ENCODE measurements at places on chromosomes 5 and 9. TPM values are rescaled to one million over a fixed set of nuclear protein-coding genes. Genes with fewer than 3 reads are reported as not detected.

The IL9 gene
- not detected for total RNA-seq

DNA sequence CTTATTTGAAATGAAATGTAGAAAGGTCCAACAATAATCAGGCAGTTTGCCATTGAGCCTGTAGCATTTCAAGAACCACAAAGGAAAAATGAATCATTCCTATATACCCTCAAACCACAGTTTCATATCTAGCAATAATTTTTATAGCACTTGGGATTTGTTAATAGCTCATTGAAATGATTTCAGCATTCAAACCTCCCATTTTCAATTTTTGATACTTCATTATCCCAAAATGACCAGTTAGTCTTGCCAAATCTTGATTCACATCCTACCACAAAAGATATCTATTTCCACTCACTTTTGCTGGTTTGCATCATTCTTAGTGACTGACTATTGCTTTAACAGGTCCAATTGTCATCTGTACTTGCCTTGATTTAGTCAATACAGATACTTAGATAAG lies 790.1 kb downstream of the TLE1 start:
- no peak for DNase-seq

The RNF20 gene
- total RNA-seq = 24.0 TPM

The REEP2 gene
- 5.7 TPM for total RNA-seq

DNA sequence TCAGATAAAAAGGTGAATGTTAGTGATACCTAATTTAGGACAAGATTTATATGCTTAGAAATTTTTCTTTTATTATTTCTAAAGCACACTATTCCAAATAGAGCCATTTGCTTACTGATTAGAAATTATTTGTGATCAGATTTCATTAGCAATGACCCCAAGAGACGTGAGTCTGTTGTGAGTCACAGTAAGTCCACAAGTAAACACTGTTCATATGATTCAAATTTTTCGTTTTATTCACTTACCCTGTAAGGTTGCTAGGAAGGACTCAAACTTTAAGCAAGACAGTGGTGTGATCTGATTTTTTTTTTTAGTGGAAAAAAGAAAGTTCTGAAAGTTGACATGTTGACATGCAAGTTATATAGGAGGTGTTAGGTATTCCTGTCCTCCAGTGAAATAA lies 1.2 kb downstream of the CARD6 start:
- no peak for DNase-seq

DNA sequence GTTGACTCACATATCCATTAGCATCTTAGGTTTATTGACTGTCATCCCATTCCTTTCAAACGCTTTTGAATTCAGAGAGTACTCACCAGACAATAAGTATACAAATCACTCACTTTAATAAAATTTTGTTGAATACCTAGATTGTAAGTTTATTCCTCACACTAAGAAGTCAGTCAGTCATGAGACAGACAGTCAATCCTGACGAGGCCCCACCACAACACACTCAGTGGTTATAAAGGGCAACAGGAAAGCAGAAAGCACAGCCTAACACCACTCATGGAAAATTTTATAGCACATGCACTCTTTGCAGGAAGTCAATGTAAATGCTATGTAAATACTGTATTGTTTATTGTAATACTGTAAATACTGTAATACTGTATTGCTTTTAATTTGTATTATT lies 176.3 kb upstream of the PTGER4 start:
- no peak for DNase-seq

- no peak for DNase-seq
These were observed 115.1 kb downstream of the BAAT start for GRCh38 chr9:101269591-101270283.

DNA sequence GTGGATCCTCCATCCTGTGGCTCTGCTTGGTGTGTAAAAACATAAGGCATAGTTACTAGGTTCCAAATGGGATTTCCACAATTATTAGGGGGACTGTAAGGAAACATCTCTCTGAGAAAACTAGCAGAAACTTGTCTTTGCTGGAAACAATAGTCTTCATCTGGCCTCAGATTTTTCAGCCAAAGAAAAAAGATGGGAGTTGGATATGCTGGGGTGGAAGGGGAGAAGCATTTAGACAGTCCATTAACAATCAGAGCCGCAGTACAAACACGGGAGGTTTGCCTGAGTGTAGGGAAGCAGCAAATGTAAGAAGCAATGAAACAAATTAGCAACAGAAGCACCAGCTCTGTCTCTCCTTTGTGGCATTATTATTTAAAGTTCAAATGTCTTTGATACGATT lies 402.7 kb upstream of the ZNF608 start:
- DNase-seq = no peak

DNA sequence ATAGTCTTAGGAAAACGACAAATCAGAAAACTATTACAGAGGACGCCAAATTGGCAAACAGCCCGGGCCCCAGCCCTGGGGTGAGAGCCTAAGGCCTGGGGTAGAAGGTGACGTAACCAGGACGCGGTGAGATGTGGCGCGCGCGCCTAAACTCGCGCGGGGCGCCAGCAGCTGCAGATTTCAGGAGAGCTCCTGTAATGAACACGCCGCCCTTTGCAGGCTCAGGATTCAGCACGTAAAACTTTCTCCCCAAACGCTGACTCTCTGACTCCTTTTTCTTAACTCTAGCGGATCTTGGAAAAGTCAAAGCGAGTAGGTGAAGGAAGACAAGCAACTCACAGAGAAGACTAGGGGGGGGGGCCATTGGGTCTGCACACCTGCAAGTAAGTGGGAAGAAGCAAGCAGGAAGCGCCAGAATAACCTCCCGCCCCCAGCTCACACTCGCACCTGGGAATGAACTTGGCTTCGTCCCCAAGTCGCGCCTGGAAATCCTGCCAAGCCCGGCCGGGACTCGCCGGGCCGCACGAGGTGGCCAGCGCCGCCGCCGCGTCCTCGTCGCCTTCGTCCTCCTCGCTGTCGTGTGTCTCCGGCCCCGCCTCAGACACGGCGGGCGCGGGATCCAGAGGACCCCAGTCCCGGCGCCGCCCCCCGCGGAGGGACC lies 822 bp downstream of the RASEF start:
- no peak for DNase-seq

DNA sequence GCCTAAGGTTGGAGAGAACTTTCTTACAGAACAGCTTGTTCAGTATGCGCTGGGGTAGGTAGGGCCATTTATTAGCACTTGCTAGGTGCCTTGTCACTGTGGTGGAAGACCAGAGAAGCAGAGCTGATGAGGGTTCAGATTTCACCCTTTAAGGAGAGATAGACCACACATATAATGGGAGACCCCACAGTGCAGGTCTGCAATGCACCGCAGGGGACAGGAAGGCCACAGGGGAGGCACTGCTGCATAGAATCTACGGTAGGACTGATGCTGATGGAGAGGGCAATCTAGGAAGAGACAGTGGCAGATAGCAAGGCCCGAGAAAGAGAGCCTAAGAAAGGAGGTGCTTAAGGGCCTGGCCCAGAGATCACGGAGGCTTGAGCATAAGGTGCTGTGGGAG lies 64.2 kb downstream of the PTPDC1 start:
- DNase-seq = no peak

DNA sequence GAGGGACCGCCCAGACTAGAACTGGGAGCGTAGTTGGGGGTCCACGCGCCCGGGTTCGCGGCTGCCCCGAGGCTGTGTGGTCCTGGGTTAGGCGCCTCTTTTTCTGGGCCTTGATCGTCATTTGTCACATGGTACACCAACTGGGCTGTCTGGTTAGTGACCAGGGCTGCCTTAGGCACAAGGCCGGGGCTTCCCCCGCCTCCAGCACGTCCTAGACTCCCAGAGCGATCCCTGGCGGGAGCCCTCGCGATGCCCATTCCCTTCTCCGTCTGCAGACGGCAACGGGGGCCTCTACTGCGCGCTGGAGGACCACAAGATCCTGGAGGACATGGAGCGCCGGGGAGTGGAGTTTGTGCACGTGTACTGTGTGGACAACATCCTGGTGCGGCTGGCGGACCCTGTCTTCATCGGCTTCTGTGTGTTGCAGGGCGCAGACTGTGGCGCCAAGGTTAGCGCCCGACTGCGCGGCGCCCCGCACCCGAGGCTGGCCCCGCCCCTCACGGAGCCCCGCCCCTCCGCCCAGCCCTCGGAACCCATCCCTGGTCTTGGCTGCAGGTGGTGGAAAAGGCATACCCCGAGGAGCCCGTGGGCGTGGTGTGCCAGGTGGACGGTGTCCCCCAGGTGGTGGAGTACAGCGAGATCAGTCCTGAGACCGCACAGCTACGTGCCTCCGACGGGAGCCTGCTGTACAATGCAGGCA lies 1.5 kb downstream of the UAP1L1 start:
- DNase-seq = no peak

- no peak for DNase-seq
These were observed 39.9 kb downstream of the ATG10 start for GRCh38 chr5:82011761-82012160.

The IQGAP2 gene
- total RNA-seq = 55.5 TPM

The PCDHGA6 gene
- 12.3 TPM for total RNA-seq

The LHFPL2 gene
- total RNA-seq = 48.9 TPM

- DNase-seq = no peak
These were observed 19.6 kb downstream of the ANKDD1B start for GRCh38 chr5:75630875-75631274.

- no peak for DNase-seq
These were observed 96.8 kb downstream of the ZCCHC7 start for GRCh38 chr9:37217161-37217560.

The RNF224 gene
- total RNA-seq = not detected

DNA sequence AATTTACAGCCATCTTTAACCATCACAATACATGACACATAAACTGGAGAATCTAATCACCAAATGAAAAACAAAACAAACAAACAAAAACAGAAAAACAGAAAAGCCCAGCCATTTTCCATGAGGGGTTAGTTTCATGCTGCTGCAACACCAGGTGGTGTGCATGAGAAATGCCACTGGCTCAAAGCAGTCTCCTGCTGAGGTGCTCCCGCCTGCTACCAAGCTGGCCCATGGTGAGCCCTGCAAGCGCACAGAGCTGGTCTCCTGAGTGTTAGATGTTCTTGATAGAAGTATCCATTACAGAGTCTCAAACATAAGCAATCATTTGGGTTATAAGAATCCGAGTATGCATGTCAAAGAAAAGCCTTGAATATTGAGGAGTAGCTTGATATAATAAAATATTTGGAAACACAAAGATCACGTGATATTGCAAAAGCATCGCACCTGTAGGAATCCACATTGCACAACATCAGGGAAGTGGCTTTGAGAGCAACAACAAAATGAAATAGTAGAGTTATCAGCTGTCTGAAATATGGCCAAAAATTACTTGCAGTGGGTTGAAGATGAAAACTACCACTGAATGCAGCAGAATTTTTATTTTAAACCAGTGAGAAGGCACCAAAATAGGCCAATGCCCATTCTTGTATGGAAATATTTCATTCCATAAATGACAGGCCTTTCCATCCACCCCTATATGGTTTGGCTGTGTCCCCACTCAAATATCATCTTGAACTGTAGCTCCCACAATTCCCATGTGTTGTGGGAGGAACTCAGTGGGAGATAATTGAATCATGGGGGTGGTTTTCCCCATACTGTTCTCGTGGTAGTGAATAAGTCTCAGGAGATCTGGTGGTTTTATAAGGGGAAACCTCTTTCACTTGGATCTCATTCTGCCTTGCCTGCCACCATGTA lies 194.8 kb downstream of the SYK start:
- DNase-seq = no peak

DNA sequence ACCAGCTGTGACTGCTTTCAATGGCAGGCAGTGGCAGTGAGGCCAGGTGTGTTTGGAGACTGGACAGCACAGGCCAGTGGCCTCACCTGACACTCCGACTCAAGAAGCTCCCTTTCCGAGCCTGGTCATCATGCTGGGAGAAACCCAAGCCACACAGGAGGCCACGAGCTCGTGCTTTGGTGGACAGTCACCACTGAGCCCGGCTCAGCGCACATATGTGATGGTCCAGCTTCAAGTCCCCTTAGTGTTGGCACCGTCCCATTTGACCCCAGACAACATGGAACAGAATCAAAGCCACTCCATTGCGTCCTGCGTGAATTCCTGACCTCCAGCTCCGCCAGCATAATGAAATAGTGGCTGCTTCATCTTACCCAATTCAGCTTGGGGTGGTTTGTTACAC lies 64.0 kb upstream of the PPP1R26 start:
- DNase-seq = no peak

DNA sequence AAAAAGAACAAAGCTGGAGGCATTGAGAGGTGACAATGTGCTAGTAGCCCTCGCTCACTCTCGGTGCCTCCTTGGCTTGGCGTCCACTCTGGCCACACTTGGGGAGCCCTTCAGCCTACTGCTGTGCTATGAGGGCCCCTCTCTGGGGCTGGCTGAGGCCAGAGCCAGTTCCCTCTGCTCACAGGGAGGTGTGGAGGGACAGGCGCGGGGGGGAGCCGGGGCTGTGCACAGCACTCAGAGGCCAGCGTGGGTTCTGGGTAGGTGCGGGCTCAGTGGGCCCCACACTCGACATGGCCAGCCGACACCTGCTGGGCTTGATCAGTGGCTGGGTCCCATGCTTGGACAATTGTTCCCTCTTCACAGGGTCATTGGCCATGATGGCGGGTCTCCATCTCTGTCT lies 202.5 kb upstream of the GRAMD2B start:
- no peak for DNase-seq

GRCh38 chr9:131739959-131740648 lies at the start of gene RAPGEF1:
RAPGEF1 (minus strand) TSS chr9:131740076; CDS start chr9:131739830, 246 bp downstream.
- peak; percentile 46 for DNase-seq

DNA sequence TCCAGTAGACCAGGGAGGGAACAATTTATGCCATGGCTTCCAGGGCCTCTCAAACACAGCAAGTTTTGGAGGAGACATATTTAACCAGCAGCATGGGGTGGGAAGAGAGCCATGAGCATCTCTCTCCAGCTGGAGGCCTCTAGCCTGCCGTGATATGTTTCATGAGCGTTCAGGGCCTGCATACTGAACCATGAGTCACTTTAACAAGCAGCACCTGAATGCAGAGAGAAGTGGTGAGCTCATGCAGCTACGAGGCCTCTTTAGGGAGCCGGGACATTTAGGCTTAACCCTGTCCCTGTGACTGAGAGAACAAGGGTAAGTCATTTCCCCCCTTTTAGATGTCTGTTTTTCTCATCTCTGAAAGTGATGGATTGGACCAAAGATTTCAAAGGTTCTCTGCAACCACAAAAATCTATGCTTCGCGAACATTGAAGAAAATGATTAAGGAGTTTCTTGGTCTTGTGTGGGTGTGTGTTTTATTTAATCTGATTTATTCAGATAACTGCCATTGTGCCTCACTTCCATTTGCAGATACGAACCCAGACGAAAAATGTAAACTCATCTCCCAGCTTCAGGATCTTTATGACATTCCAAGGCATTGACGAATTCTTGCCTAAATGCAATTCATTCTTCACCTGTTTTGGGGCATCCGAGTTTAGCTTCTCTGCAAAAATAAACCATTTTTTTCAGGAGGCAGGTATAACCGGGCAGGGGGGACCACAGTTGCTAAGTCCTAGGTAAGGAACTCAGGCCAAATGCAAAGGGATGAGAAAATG lies 157.0 kb downstream of the GABBR2 start:
- no peak for DNase-seq

GRCh38 chr5:74028406-74028805 lies 402.4 kb downstream of the ARHGEF28 start:
- no peak for DNase-seq
